ENCODE measurements at places on chromosomes 1 and 21.

GRCh38 chr1:13469343-13469742 is 44.5 kb downstream of the LRRC38 start:
- DNase-seq: no peak

DNA sequence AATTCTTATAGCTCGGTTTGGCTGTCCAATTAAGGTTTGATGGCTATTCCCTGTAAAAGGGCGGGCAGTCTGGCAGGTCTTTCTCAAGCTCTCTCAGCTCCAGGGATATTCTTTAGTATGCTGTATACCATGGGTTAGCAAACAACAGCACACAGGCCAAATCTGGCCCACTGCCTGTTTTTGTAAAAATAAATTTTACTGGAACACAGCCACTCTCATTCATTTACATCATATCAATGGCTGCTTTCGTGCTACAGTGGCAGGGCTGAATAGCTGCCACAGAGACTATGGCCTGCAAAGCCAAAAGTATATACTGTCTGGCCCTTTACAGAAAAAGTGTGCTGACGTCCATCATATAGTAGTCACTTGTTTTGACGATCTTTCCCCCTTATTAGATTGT is 32.0 kb downstream of the MACO1 start:
- no peak for DNase-seq

- DNase-seq: peak; percentile 42
Observed at GRCh38 chr1:176567190-176567794, 104.3 kb downstream of the PAPPA2 start.

- peak; percentile 81 for DNase-seq
Observed at GRCh38 chr1:12177999-12178441, 11.2 kb downstream of the TNFRSF1B start.

DNA sequence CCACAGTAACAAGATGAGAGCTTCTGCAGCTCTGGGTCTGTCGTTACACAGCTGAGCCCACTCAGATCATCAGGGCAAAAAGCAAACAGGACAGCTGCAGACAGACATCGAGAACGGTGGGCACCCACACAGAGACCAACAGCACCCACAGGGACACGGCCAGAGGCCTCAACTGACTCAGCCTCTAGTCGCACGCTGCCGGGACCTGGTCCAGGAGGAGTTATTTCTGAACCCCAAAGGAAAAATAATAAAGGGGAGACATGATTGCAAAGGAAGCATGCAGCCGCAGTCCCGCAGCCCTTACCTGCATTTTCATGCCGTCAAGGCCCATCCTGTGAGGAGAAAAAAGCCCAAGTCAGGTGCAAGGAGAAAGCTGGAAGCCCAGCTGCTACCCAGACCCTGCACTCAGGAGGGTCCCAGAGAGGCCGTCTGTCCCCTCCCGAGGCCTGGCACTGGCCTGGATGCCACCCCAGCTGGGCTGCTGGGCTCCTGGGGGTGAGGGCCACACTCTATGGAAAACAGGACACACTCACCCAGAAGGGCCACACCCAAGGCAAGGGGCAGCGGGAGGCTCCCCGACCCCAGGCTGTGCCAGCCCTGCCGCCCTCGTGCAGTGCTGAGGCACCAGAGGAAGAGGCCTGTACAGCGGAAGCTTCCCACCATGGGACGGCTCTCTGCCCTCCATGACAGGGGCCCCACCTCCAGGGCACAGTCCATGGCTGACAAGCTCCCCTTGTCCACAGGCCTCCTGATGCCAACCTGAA is 15.7 kb downstream of the LSS start:
- DNase-seq: no peak

DNA sequence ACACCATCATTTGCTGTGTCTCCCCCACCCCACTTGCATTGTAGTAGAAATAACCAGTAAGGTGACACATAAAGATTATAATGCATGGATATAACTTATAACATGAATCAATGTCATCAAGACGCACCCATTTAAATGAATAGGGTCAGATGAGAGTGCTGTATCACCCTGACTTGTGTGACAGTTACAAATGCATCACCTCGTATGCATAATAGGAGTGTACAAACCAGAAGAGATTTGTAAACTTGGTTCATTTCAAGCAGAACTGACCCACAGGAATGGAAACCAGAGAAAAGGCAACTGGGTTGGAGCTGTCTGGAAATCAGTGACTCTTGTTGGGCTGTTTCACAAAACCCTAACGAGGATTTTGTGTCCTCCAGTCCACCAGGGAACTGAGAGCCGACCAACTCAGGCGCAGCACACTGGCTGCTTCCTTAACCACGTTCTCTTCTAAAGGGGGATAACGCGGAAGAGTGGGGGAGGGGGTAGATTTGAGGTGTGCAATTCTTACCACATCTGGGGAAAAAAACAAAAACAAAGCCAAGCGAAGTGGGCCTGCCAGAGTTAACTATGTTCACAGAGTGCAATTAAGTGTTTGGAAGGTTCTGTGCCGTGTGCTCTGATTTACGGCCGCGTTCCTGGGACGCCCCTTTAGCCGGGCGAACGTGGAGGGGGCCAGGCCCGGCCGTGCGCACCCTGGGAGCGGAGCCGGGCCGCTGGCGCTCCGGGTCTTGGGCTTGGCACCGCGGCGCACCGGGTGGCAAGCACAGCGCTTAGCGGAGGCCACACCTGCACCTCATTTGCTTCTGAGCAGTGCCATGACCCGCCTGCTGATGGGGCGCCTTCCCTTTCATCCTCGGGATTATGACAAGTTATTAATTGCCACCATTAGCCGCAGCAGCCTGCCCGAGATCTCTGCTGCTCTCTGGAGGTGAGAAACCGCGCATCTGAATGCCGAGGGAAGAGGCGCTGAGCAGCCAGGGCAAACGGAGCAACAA is 248.8 kb upstream of the FOXD3 start:
- DNase-seq: no peak

DNA sequence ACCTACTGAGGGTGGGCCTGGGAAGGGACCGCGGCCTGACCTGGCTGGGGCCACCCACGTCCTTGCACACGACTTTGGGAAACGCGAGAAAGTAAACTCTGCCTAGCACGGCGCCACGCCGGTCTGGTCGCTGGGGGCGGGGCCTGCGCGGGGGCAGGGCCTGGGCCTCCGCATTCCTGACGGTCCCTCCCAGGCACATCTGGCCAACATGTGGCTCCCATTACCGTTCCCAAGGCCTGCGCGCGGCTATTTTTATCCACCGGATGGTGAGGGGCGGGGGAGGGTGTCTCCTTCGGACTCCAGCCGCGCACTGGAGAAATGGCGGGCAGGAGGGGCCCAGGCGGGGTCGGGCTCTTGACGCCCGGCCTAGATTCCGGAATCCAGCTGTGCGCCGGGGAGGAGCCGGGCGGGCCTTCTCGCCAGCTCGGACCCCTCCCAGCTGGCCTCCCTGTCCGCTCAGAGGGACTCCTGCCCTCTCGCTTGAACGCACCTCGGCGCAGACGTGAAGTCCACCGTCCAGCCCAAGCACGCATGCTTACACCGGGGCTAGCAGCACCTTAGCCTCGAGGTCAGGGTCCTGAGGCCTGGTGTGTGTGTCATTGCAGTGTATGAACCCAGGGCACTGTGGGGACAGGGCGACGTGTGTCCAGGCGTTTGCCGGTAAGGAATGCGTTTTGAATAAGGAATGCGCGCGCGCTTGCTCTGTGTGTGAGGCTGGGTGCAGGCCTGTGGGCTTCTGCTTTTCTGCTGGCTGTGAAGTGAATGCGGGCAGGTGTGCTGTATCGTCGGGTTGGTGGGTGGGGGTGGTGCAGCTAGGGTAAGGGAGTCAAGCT is 2.1 kb downstream of the EVA1B start:
- DNase-seq: peak; percentile 99

DNA sequence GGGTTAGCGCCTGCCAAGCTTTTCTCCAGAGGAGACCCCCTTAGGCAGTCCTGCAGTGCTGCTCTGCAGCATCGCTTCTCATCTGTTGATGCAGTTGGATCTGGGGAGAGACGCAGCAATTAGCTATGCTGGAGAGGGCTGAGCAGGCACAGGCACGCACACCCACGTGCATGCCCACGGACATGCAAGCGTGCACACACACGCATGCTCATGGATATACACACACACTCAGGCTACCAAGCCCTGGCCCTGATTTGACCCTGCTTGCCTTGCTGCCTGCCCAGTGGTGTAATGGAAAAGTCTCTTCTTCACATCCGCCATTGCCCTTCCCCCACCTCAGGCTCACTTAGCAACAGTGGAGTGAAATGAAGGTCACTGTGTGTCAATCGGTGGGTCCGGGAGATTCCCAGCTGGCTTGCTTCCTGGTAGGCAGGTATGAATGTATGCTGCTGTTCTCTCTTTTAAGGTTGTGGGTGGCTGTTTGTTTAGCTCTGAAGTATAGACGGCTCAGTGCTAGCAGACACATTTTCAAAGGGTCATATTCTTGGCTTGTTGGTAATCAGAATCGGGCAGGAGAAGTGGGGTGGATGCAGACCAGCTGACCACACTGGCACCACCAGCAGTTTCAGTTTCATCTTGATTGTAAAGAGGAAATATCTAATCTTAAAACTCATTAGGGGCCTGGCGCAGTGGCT is 9.5 kb downstream of the ATP1B1 start:
- DNase-seq: peak; percentile 56

DNA sequence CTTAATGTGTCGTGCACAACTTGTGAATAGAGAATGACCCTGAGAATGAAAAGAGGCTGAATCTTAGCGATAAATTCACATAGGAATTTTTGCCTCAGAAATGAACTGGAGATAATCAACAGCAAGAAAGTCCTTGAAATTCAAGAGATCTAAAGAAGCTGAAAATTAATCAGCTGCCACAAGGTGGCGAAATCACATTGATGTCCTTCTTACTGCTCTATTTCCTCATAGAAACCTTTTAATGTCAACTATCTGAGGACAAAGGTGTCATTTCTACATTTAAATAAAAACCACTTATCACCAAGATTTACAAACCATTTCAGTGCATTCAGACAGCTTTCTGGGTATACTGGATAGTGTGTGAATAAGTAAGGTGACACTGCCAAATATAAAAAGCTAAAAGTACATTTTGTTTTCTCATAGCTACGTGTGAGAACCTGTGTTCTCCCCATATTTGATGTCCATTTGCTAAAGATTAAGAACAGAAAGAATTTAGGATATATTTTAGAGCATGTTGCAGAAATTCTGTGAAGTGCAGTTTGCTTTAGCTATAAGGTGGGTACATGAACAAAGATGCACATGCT is 485.3 kb upstream of the PTBP2 start:
- DNase-seq: peak; percentile 85

DNA sequence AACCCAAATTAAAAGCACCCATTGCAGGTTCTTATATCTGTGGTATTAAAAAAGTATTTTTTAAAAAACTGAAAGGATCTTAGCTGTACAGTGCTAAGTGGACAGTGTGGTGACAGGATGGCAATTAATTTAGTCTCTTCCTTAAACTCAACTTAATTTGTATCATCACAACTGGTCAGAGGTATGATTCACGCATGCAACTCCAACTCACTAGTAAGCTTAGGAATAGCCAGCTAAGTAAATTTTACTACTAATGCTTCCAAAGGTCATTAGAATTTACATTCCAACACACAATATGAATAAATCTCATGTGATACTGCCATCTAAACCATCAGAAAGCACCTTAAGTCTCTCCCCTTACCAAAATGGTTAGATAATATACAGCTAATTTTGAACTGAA is 35.4 kb downstream of the ENAH start:
- no peak for DNase-seq

- peak; percentile 75 for DNase-seq
Observed at GRCh38 chr1:246769306-246769705, 45.1 kb downstream of the SCCPDH start.

- DNase-seq: no peak
Observed at GRCh38 chr1:147238925-147239820, 3.3 kb upstream of the CHD1L start.

- DNase-seq: no peak
Observed at GRCh38 chr1:234932106-234932505, 196.5 kb downstream of the TOMM20 start.

DNA sequence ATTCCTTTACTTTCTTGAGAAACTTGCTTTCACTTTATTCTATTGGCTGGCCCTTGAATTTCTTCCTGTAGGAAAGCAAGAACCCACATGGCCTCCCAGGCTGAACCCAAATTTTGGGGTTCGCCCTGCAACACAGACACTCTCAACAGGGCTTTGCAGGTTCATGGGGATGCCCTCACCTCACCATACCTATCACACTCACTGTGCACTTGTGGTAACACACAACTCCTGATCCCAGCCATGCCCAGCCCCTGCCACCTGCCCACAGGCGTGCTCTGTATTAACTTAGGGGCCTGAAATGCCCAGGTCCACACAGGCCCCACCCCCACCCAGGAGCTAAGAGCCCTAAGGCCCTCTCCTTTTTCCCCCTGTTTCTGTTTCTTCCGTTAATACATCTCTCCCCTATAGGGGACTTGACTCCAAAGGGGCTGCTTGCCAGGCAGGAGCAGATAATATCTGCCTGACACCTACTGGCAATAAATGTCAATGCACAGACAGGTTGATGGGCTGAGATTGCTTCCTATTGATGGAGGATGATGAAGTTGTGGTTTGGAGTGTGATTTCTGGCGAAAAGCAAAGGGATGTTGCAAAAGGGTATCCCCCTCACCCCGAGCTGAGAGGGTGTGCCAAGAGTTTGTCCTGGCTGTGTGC is 171.5 kb downstream of the AJAP1 start:
- no peak for DNase-seq

DNA sequence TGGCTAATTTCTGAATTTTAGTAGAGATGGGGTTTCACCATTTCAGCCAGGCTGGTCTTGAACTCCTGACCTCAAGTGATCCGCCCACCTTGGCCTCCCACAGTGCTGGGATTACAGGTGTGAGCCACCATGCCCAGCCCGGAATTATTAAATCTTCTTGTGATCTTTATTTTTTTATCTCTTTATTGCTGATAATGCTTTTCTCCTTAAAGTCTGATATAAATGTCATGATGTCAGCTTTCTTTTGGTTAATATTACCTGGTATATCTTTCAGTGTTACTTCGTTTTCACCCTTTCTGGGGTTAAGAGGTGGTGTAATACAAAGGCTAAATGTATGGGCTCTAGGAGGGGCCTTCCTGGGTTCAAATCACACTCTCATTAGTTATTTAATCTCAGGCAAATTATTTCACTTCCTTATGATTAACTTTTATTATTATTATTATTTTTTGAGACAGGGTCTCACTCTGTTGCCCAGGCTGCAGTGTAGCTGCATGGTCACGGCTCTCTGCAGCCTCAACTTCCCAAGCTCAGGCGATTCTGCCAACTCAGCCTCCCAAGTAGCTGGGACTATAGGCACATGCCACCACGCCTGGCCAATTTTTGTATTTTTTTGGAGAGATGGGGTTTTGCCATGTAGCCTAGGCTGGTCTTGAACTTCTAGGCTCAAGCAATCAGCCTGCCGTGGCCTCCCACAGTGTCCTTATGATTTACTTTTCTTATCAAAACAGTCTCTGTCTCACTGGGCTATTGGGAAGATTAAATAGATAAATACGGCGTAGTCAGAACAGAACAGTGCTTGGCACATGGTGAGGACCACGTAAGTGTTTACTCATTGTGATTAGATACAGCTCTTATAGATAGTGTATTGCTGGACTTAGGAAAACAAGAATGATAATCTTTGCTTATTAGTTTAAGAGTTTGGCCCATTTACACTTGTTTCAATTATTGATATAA is 216.5 kb downstream of the URB2 start:
- no peak for DNase-seq

DNA sequence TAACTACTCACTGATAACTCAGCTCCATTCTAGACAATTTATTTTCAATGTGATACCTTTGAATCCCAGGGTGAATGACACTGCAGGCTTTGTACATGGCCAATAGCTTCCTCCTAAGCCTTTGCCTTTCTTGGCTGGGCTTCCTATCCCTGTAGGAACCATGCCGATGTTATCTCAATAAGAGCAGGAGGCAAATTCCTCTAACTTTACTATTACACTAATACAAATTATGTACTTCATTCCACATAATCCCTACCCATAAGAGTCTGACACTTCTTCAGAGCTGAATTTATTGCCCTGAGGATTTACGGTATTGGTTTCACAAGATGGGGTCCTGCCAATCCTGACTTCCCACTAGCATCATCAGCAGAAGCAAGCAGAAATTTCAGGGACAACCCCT is 14.0 kb downstream of the TGFBR3 start:
- DNase-seq: peak; percentile 21

All from adipocyte (in vitro differentiated cells).